ENCODE measurements at places on chromosomes 12 and 14.

DNA sequence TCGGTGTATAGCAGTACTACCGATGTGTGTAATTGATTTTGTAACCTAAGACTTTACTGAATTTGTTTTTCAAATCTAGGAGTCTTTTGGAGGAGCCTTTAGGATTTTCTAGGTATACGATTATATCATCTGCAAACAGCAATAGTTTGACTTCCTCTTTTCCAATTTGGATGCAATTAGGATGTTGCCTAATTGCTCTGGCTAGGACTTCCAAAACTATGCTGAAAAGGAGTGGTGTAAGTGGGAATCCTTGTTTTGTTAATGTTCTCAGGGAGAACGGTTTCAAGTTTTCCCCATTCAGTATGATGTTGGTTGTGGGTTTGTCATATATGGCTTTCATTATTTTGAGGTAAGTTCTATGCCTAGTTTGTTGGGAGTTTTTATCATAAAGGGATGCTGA, 171.6 kb upstream of the PDE3A start:
- no peak for DNase-seq

DNA sequence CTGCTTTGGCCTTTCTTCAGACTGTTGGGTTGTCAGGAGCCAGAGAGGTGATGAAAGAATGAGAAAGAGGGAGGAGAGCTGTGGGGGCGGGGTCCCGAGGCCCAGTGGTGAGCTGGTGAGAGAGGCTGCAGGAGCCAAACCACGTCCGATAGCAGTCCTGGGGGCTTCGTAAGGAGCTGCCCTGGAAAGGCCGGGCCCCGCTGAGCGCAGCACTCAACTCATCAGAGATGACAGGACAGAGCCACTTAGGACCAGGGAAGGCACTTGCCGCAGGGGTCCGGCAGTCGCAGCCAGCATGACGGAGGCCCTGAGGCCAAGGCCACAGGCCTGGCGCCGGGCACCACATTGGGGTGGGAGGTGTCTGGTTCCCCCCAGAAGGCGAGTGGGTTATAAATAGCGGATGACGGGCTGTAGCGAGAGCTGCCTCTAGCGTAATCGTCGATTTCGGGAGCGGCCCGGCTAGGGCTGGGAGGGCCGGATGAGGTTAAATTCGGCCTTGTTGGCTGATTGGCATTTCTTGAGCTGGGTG, 179.0 kb downstream of the TSPAN9 start:
- DNase-seq: no peak

GRCh38 chr14:36510078-36510799, 9.8 kb downstream of the NKX2-1 start:
- DNase-seq: peak; percentile 100

DNA sequence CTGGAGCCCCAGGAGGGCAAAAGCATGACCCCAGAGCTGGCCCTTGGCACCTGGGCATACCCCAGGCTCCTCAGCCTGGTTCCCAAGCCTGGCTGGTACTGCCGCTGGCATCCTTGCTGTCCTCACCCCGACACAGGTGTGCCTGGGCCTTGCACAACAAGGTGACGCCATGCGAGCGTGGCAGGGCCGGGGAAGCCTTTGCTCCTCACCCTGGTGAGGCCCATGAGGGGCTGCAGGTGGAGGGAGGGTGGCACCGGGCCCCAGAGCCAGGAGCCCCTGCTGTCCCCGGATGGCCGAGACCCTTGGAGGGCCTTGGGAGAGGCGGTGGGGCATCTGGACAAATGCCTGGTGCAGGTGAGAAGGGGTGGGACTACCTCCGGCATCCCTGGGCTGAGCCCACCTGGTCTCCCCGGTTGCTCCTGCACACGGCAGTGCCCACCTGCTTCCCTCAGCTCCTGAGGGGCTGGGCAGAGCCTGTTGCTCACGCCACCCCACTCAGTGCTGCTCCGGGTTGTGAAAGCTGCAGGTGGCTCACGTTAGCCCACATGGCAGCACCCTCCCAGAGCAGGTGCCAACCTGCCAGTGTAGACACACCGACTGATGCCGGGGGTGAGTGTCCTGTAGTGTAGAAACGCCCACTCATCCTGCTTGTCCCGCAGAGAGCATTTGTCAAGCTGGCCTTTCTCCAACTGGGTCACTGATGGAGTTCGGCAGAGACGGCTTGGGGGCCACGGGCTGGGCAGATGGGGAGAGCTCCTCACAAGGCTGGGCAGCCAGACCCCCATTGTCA, 24.6 kb upstream of the KIF26A start:
- DNase-seq: no peak

GRCh38 chr12:75877763-75878621, 153.6 kb downstream of the PHLDA1 start:
- no peak for DNase-seq

- DNase-seq: peak; percentile 44
Measured at GRCh38 chr12:15854916-15855315, 27.3 kb upstream of the STRAP start.

DNA sequence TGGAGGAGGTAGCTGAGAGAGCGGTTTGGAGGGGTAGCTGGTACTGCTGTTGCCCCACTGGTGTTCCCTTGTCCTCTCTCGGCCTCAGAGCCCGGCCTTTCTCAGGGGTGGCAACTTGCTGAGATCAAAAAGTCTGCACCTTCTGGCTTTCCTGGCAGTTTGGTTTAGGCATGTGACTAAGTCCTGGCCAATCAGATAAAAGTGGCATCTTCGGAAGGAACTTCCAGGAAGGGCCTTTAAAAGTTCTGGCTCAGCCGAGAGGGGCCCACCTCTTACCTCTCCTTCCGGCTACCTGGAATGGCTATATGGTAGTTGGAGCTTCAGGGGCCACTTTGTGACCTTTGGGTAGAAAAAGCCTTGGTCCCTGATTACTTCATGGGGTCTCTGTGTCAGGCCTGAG, 152.6 kb downstream of the GLT1D1 start:
- no peak for DNase-seq

GRCh38 chr14:52463375-52463774, 88.9 kb downstream of the TXNDC16 start:
- DNase-seq: no peak

GRCh38 chr12:95547522-95548055, 3.7 kb downstream of the USP44 start:
- no peak for DNase-seq

DNA sequence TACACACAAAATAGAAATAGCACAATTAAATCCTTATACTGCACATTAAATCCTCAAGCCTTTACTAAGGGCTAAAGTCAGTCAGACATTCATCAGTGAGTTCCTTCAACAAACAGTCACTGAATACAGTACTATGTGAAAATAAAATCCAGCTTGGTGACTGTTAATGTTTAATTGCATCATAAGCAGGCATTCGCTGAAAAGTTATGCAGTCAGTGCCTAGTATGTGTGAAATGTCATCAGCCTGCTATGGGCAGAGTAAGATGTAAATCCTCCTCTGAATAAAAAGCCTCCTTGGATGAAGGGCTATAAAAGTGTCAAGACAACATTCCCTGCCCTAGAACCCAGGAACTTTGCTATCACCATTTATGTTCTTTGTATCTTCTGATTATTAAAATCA, 116.4 kb downstream of the PRICKLE1 start:
- DNase-seq: no peak

GRCh38 chr12:25034676-25035075, 85.8 kb upstream of the BCAT1 start:
- peak; percentile 17 for DNase-seq

DNA sequence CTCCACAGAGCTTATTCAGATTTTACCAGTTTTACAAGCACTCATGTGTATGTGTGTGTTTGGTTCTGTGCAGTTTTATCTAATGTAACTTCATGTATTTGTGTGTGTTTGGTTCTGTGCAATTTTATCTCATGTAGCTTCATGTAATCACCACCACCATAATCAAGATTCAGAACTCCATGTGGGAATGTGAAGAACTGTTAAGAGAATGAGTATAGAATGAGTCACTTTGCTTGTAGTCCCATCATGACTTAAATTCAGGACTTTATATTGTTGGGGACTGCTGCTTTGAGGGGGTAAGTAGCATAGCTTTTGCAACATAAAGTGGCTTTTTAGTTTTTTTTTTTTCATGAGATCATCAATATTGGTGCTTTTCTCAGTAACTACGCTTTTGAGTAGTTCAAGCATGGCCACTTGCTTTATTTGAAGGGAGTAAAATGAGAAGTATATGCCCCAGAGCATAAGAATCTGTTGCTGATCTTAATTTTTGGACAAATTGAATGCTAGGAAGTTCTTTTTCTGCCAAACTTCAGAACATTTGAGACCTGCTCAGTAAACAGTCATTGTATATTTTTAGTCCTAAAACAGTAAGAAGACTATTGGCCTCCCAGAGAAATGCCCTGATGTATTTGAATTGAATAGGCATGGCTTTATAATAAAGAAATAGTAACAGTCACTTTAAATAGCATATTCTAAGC, 28.8 kb downstream of the PROX2 start:
- DNase-seq: no peak

- DNase-seq: no peak
Measured at GRCh38 chr12:79296871-79297270, 393.9 kb downstream of the PAWR start.

DNA sequence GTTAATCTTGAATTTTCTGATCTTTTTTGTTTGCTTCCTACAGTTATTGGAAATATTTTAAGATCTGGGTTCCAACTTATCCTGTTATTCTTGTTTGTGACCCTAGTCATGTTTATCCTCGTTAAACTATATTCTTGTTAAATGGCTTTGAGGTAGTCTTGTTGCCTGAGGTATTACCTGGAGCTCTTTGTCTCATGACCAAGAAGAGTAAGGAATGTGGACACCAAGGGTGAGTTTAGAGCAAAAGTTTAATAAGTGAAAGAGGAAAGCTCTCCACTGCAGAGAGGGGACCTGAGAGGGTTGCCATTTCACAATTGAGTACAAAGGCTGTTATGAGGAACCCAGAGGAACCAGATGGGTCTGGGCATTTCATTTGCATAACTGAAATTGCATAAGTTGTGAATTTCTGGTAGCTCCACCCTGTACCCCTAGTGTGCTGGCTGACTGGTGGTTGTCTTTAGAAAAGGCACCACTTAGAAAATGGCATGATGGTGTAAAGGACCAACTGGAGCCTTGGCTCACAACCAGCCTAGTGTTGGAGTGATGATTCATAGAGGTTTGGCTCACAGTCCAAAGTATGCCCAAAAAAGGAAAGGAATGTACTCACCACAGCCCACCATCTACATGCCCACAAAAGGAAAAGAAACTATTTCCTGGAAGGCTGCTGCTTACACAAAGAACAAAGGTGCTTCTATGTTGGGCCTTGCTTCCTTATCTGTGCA, 36.7 kb upstream of the RESF1 start:
- DNase-seq: no peak

GRCh38 chr12:111084158-111084557, 163.8 kb upstream of the MYL2 start:
- DNase-seq: peak; percentile 61

GRCh38 chr12:116172224-116172849, 105.2 kb downstream of the MED13L start:
- no peak for DNase-seq

DNA sequence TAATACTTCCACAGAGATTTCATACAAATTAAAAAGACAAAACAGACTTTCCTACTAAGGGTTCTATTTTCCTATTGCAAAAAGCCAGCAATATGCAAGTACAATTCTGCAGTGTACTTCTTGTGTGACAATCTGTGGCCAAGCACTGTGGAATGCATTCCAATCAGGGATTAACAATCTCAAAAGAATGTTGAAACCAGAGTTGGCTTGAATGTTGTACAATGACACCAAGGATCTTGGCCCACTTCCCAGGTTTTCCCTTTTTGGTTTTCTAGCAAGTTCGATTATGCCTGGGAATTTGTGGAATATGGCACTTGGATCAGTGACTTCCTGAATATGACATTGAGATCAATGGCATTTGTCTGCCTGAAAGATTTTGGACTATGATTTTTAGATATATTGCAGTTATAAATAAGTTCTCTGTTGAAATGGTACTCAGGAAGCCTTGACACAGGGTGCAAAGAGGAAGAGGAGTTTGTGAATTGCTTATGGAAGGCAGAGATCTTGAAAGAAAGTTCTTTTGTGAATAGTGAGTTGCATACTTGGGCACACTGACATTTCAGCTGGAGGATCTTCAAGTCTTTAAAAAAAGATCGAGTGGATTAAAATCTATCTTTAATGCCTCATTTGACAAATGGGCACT, 81.4 kb upstream of the FERMT2 start:
- no peak for DNase-seq

- no peak for DNase-seq
Measured at GRCh38 chr14:24463017-24463883, 20.7 kb upstream of the SDR39U1 start.

- no peak for DNase-seq
Measured at GRCh38 chr12:70080566-70080965, 162.7 kb upstream of the CNOT2 start.

DNA sequence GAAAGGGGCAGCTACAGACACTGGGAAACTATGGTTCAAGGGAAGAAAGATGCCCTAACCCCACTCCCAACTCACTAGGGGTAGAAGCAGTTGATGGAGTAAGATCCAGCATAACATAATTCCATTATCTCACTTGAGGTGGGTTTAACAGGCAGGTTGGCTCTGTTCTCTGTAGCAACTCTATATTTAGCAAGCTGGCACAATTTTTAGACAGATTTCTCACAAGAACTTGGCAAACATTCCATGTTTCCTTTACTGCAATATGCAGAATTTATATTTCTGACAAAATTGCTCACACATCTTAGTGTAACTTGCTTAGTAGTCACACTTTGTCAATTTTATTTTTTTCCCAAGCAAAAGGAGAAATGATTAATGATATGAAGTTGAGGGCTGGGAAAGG, 475.4 kb downstream of the RMST start:
- DNase-seq: no peak

DNA sequence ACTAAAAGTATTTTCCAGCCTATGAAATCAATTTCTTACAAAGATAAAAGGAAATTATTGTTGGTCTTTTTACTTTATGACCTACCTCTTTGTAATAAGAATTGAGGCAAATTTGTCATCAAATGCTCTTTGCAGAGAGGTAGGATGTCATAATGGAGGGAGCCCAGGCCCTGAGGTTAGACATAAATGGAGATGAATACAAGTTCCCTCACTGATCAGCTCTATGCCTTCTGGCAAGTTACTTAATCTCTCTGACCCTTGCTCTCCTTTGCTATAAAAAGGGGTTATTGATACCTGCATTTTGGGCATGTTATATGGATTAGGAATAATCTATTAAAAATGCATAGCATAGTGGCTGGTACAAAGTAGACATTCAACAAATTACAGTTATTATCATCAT, 146.9 kb upstream of the KRR1 start:
- no peak for DNase-seq
